ENCODE measurements at places on chromosomes 5 and 9.

- DNase-seq, result no peak
Measured at GRCh38 chr5:22780756-22781155, 72.4 kb downstream of the CDH12 start.

GRCh38 chr9:4111233-4112008, 188.4 kb downstream of the GLIS3 start:
- DNase-seq, result no peak

DNA sequence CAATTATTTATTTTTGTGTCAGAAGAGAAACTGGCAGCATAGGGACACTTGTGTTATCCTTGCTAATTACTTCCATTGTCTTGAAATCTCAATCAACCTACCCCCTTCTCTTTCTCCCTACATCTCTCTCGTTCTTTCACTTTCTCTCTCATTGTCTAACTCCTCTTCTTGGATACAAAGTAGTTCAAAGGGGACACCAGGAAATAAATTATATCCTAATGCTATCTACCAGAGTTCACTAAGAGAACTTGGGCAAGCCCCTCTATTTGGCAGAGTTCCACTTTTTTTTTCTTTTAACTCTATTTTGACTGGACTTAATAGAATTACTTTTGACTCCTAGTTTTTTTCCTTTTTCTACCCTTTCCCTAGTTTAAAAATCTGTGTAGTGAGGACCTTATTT, 102.2 kb downstream of the MEF2C start:
- no peak for DNase-seq

- DNase-seq, result peak; percentile 88
Measured at GRCh38 chr9:111866976-111867375, 29.6 kb upstream of the UGCG start.

DNA sequence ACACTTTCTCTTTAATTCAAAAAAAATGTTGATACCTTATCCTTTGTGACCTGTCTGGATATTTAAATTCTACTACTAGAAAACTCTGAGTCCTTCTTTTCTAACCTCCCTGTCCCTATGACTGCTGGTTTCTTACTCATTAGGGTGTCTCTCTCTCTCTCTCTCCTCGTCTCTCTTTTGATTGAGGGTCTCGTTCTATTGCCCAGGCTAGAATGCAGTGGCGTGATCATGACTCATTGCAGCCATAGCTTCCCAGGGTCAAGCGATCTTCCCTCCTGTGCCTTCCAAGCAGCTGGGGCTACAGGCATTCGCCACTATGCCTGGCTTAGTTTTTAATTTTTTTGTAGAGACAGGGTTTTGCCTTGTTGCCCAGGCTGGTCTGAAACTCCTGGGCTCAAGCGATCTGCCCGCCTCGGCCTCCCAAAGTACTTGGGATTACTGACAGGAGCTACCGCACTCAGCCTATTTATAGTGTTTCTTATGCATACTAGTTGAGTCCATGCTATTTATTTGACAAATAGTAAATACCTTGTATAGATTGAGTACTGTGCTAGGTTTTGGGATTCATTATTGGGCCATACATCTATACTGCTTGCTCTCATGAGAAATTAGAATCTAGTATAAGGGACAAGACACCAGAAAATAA, 61.9 kb downstream of the NSD1 start:
- DNase-seq, result no peak

- no peak for DNase-seq
Measured at GRCh38 chr5:135089912-135090311, 55.9 kb upstream of the PITX1 start.

GRCh38 chr5:34728236-34728635, 72.1 kb downstream of the RAI14 start:
- no peak for DNase-seq

- peak; percentile 31 for DNase-seq
Measured at GRCh38 chr5:50667023-50667652, 701 bp downstream of the PARP8 start.

DNA sequence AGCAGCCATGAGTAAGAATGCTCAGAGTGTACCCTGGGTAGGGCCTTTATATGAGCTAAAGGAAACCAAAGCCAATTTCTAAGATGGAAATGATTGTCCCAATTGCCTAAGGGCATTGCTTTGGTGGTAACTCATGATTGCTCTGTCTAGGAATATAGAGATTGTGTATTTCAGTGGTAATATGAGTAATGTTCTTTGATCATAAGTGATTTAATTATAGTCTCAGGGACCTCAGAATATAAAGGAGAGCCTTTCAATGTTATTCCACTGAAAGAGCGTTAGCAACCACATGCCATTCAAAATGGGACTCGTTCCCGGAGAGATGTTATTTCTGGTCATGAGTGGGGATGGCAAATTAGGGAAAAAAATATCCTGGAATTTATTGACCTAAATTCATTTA, 340.5 kb downstream of the ARHGEF28 start:
- DNase-seq, result no peak

- peak; percentile 59 for DNase-seq
Measured at GRCh38 chr9:113519426-113520108, 56.0 kb downstream of the RGS3 start.

DNA sequence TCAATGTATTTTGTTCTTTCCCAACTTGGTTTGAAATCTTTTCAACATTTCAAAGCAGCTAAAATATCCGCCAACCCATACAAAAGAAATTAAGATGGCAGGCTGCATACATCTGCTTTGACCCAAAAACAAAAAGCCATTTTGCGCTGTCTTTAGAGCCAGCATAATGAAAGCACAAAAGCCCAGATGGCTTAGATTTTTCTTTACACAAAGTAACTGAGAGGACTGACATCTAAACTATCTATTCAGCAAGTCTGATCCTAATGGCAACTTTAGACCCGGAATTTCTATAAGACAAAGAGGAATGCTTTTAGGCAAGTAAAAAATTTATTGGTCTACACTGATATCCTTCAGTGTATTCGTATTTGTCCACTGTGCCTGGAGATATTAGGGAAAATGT, 86.3 kb downstream of the MYO10 start:
- DNase-seq, result no peak

- DNase-seq, result no peak
Measured at GRCh38 chr5:77168161-77168878, 42.2 kb upstream of the PDE8B start.

GRCh38 chr5:999032-999501, 9.5 kb upstream of the NKD2 start:
- DNase-seq, result no peak

GRCh38 chr5:123297866-123298265, 125.3 kb downstream of the CEP120 start:
- DNase-seq, result no peak

DNA sequence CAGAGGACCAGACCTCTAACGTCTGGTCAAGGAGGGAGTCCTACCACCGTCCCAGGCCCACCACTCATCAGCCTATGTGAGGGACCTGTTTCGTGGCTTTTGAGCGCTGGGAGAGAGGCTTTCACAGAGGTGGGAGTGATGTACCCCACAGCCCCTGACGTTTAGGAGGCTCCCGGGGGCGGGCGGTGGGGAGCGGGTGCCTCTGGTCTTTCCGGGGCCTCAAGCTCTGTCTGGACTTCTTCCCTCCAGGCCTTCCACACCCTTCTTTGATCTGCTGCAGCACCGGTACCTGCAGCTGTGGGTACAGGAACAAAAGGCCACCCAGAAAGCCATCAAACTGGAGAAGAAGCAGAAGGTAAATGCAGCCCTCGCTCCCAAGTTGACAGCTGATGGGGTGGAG, 45.1 kb upstream of the BARHL1 start:
- DNase-seq, result no peak

DNA sequence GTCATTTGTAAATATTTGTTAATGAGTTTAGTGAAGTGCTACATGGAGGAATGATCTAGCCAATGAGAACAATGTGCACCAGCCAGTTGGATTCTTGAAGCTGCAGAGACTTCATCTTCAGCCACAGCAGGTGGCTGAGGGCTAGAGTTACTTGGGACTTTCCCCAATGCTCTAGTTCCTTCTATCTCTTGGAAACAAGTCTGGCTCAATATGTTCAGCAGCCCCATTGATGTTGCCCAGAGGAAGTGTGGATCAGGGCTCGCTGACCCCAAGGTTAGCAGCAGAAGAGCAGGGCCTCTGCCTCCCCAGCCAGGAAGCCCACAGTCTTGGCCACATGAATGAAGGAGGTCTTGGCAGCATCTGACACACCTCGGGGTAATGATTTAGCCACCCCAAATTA, 117.5 kb downstream of the SLC1A3 start:
- DNase-seq, result no peak

DNA sequence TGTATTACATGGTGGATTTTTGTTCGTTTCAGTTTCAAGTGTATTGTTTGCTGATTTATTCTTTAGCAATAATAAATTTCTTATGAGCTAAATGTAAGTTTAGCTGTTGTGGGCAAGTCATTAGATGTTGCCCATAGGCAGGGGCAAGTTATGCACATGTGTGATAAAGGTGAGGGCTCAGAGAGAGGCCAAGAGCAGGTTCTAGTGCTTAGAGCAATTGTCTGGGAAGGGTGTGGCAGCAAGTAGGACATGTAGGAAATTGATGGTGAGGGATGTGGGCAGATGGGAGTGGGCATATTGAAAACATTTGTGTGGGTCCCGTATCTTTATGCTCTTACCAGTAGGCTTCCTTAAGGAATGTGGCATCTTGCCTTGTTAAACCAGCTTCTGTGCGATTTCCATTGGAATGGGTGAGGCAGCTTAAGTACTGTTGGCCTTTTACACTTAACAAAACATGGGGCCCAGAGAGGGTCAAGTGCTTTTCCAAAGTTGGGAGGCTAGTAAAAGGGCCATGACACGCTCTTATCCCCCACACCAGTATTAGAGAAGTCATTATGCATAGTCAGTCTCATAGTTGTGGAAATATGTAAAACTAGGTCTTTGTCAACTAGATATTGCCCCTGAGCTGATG, 60.6 kb downstream of the KDM4C start:
- no peak for DNase-seq

DNA sequence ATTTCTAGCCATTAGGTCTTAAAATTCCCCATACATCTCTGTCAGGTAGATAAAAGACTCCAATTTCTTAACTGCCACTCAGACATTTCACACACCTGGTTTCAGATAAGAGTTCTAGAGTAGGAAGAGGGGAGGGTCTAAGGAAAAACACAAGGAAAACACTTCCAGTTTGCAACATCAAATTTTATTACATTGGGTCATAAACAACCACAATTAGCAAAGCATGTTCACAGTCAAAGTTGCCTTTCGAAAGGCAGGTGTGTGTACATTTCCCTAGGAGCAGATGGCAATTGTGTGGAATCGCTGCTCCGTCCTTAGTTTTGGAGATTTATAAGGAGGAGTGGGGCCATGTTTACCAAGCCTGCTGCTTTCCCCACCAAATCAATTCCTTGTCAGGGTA, 120.8 kb downstream of the DMRT2 start:
- DNase-seq, result no peak

- no peak for DNase-seq
Measured at GRCh38 chr9:110578575-110579033, 937 bp downstream of the SVEP1 start.

GRCh38 chr5:94385767-94386166, 232.6 kb downstream of the KIAA0825 start:
- DNase-seq, result no peak

- DNase-seq, result no peak
Measured at GRCh38 chr5:132751971-132752580, 4.8 kb downstream of the CCNI2 start.

DNA sequence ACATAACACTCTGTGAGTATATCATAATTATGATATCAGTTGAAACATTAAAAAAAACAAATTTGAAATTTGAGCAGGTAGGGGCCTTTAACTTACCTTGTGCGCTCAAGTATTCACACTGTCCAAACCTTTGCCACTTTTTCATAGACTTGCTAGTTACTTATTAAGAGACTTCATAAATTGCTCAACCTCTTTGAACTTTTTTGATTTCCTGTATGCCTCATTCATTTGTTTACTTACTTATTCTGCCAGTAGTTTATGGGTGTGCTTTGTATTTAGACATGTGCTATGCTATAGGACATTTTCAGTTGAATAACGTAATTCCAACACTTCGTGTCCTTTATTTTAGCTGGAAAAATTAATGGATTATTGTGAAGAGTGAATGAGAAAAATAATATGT, 204.8 kb downstream of the HCN1 start:
- DNase-seq, result no peak

- no peak for DNase-seq
Measured at GRCh38 chr5:150568663-150569062, 60.7 kb downstream of the NDST1 start.

GRCh38 chr5:139692679-139693308, 44.6 kb downstream of the CXXC5 start:
- no peak for DNase-seq

GRCh38 chr5:60538955-60539866, 160.8 kb downstream of the DEPDC1B start:
- no peak for DNase-seq

DNA sequence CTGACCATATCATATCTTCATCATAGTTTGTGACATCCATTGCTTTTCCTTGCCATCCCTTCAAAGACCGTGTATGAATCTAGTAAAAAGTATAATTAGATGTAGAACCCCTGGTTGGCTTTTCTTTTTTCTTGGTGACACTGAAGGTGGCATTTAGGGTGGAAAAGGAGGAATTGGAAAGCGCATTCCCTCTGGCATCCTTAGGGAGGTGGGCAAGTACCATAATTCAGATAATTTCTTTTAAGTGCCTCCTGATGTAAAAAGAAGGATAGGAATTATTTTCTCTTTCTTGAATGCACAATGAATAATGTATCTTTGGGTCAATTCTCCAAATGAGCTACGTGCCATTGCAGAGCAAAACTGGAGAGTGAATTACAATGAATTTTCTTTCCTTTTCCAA, 73.2 kb upstream of the SMARCA2 start:
- no peak for DNase-seq

- no peak for DNase-seq
Measured at GRCh38 chr5:14321936-14322335, 178.8 kb downstream of the TRIO start.

- peak; percentile 64 for DNase-seq
Measured at GRCh38 chr9:132670457-132671391, at the start of gene GTF3C4. Gene GTF3C4, plus strand, starts transcription at chr9:132670464. Its CDS starts 135 bp downstream, at chr9:132670599.

- peak; percentile 92 for DNase-seq
Measured at GRCh38 chr9:86741311-86742208, 205.7 kb downstream of the GAS1 start.

- DNase-seq, result no peak
Measured at GRCh38 chr5:132224716-132225115, 2.9 kb downstream of the P4HA2 start.

- no peak for DNase-seq
Measured at GRCh38 chr5:67925511-67925910, 290.0 kb upstream of the PIK3R1 start.

- DNase-seq, result no peak
Measured at GRCh38 chr9:16320338-16320902, 550.0 kb downstream of the BNC2 start.

DNA sequence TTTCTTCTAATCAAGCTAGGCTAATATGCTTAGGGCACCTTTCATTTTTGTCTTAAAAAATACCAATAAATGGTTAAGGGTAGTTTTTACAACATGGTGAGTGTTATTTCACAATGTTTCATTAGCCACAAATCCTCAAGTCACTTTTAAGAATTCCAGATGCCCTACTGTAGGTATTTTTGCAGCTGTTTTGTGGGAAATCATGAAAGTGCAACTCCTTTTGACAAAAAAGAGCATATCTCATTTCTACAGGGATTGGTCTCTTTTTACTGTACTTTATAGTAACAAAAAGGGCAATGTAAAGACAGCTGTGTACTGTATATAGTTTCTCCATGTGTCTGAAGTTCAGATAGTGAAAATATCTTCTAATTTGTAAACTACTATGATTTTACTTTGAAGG, 28.3 kb upstream of the GAS1 start:
- no peak for DNase-seq

- peak; percentile 90 for DNase-seq
Measured at GRCh38 chr5:149228618-149229297, 42.9 kb upstream of the AFAP1L1 start.

- no peak for DNase-seq
Measured at GRCh38 chr9:76667521-76667957, 96.7 kb upstream of the PCA3 start.

- DNase-seq, result peak; percentile 36
Measured at GRCh38 chr9:36543916-36544315, 28.8 kb upstream of the MELK start.

Data from RWPE1 (cell line).